ENCODE measurements at places on chromosomes 2 and 18.

DNA sequence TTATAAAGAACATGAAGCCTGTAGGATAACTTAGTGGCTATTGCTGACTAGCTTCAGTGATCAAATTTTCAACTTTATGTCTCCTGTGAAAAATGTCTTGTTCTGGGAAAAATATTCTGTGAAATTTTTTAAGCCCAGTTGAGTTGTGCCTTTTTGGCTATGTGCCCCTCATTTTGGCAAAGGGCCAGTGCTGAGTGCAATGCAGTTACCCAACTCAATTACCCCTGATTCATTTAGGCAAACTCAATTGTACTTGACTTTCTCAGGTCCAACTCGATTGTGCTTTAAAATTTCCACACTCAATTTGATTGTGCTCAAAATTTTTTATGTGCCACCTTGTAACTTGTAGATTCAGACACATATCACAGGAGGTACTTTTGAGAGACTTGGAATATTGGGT lies 548.8 kb upstream of the NRP2 start:
- H3K27ac ChIP-seq, result no peak overlapping the region
- H3K36me3 ChIP-seq, result peaks cover 5% of the 10 kb centered on the region
- H3K4me3 ChIP-seq, result no peak overlapping the region
- no peaks in the 10 kb centered on the region for H3K27me3 ChIP-seq

DNA sequence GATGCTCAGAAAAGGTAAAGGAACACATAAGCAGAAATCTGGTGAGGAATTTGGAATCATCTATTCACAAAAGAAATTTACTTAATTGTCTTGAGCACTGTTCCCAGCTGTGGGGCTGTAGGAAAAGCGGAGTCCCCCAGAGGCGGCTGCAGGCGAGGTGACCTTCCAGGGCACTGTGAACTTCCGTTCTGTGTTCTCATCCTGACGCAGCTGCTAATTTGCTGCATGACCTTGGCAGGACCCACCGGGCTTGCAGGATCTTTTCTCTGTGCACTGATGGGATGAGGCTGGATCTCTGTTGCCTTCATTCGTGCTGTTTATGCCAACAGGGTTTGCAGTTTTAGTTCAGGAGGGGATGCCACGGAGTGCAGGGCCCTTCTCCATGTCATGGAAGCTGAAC lies 301.9 kb upstream of the MYT1L start:
- no peak overlapping the region for H3K4me3 ChIP-seq
- no peak for DNase-seq
- H3K36me3 ChIP-seq, result no peaks in the 10 kb centered on the region

DNA sequence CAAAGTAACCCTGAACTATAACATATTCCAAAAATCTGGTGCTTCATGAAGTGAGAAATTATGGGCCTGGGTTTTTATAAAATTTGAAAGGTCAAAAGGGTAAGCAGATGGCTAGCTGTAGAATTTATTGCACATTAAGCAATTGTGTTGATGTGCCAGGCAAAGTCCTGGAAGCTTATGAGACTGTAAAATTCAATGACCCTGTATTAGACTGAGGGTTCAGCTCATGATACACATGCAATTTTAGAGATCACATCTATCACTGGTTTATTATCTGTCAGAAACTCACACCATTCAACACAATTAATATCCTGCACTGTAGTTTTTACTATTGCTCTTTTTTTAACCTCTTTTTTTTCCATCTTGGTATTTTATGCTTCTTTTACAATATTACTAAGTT lies 1162.6 kb upstream of the SLC39A10 start:
- no peak overlapping the region for H3K27ac ChIP-seq
- no peaks in the 10 kb centered on the region for H3K4me1 ChIP-seq
- H3K36me3 ChIP-seq, result no peaks in the 10 kb centered on the region
- H3K27me3 ChIP-seq, result peaks cover 14% of the 10 kb centered on the region
- H3K4me3 ChIP-seq, result no peak overlapping the region

- peaks cover 3% of the 10 kb centered on the region for H3K36me3 ChIP-seq
- H3K27ac ChIP-seq, result no peak overlapping the region
- H3K27me3 ChIP-seq, result no peaks in the 10 kb centered on the region
- H3K4me1 ChIP-seq, result peaks cover 33% of the 10 kb centered on the region
- no peak for DNase-seq
Measured at GRCh38 chr2:40168032-40168431, 283.9 kb downstream of the SLC8A1 start.

DNA sequence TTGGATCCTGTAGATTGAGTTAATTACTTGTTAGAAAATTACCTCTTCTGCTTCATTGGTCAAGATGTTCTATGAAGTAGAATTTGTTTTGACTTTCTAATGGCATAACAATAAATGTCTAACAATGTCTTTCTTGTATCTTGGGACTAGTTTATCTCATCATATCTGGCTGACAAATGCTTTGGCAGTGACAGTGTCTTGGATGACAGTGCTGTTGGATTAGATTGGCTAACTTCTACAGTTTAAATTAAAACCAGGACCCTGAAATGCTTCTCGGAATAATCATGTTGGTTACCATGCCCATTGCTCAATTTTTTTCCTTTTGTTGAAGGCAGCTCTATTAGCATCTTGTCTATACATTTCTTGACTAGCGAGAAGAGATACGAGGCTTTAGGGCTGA lies 176.9 kb downstream of the PARD3B start:
- no peak for DNase-seq
- H3K4me1 ChIP-seq, result peaks cover 11% of the 10 kb centered on the region
- no peaks in the 10 kb centered on the region for H3K27me3 ChIP-seq
- no peak overlapping the region for H3K27ac ChIP-seq
- H3K36me3 ChIP-seq, result peaks cover 9% of the 10 kb centered on the region

DNA sequence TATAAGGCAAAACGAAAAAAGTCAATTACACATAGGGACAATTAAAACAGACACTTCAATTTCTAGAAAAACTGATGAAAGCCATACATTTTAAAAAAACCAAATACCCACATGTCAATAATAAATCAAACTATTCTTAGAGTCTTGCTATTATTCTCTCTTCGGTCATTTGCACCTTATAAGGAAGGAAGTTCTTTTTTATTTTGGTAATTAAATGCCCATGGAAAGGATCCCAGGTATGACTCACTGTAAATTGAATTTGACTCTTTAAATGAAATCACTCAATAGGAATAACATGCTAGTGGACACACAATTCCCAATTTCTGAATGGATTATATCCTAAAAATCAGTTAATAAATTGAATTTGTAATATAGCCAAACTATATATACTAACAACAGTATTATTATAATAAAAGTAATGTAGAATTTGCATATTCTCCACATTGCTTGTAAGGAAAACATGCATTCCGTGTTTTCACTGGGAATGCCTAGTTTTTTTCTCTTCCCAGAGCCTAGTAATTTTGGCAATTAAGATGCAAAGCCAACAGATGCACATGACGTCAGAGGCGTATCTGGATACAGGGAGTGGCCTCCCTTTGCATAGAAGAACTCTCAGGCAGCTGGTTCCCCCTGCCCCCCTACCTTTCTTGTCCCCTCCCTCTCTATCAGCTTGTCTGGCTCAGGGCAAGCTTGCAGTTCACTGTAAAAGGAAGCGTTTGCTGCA lies 153.5 kb upstream of the PGAP1 start:
- H3K27ac ChIP-seq, result no peak overlapping the region
- DNase-seq, result no peak
- H3K4me1 ChIP-seq, result peaks cover 27% of the 10 kb centered on the region

DNA sequence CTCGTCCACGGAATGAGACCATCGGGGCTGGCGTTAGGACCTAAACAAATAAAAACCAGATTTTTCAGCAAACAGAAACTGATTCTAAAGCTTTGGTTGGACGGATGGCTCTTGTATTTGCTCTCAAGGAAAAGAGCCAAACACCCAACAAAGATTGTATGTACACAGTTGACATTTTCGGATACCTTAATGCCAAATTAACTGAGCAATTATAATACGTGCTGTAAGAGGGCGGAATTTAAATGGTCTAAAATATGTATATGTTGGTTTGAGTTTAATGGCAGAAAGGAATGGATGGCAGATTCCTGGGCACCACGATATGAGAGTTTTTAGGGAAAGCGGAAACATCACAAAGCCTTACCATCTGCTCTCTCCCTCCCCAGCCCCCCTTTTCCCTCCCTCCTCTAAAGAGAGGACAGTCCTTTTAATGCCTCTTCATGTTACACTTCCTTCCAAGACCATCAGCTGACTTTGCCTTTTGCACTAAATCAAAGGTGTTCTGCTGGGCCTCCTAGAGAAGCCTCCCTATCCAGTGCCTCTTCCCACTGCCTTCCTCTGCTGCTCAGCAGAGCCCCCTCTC lies 33.3 kb downstream of the STAT1 start:
- peaks cover 24% of the 10 kb centered on the region for H3K4me1 ChIP-seq
- peaks cover 82% of the 10 kb centered on the region for H3K36me3 ChIP-seq
- H3K27me3 ChIP-seq, result no peaks in the 10 kb centered on the region
- peak overlapping the region; percentile 57 for H3K4me3 ChIP-seq
- H3K27ac ChIP-seq, result peak overlapping the region; percentile 92

- DNase-seq, result no peak
- H3K27ac ChIP-seq, result no peak overlapping the region
- H3K4me3 ChIP-seq, result no peak overlapping the region
Measured at GRCh38 chr2:125679903-125680302, 976.1 kb upstream of the GYPC start.

DNA sequence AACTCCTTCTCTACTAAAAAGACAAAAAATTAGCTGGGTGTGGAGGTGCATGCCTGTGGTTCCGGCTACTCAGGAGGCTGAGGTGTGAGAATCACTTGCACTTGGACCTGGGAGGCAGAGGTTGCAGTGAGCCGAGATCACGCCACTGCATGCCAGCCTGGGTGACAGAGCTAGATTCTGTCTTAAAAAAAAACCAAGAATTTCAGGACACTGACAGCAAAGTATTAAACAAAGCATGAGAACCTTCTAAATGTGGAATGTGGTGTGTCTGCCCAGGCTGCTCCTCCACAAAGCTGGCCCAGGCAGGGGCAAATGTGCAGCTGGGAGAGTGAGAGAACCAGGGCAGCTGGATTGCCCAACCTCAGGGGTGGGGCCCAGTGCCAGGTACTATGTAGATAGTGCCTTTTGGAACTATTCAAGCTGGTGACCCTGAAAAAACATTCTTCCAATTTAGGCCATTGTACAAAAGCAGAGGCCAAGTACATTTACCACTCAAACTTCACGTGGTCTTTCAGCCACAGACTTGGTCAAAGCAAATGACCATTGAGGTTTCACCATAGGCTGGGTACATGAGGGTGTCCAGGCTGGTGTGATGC lies 6.7 kb upstream of the UGT1A5 start:
- no peak overlapping the region for H3K4me3 ChIP-seq
- H3K27ac ChIP-seq, result peak overlapping the region; percentile 44
- no peak for DNase-seq
- H3K36me3 ChIP-seq, result peaks cover 4% of the 10 kb centered on the region
- H3K27me3 ChIP-seq, result no peaks in the 10 kb centered on the region

GRCh38 chr2:88492002-88492401 lies 39.5 kb upstream of the FOXI3 start:
- no peak overlapping the region for H3K4me3 ChIP-seq
- no peaks in the 10 kb centered on the region for H3K4me1 ChIP-seq
- H3K36me3 ChIP-seq, result no peaks in the 10 kb centered on the region
- no peaks in the 10 kb centered on the region for H3K27me3 ChIP-seq

GRCh38 chr2:143635302-143635701 lies 506.1 kb downstream of the ARHGAP15 start:
- no peak for DNase-seq
- no peak overlapping the region for H3K4me3 ChIP-seq
- no peaks in the 10 kb centered on the region for H3K36me3 ChIP-seq
- H3K27me3 ChIP-seq, result no peaks in the 10 kb centered on the region

DNA sequence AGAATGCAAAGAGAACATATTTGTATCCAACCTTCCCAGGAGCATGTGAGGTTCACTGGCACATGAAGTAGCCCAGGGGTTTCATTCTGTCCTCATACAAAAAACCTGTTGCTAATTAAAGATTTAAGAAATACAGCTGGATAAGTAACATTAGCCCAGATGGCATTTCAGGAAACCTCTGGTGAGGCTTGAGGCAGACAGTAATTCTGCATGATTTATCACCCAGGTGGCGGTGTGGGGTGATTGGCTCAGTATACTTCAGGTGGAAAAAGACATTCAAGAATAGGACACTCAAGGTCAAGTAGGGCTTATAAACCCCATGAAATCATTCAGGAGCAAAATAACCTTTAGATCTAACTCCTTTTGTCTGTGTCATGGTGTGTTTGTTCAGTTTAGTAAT lies 237.4 kb downstream of the RNF144A start:
- no peaks in the 10 kb centered on the region for H3K4me1 ChIP-seq
- no peak overlapping the region for H3K4me3 ChIP-seq
- H3K27me3 ChIP-seq, result no peaks in the 10 kb centered on the region
- H3K36me3 ChIP-seq, result no peaks in the 10 kb centered on the region
- H3K27ac ChIP-seq, result no peak overlapping the region

- H3K36me3 ChIP-seq, result no peaks in the 10 kb centered on the region
- DNase-seq, result no peak
- H3K27ac ChIP-seq, result no peak overlapping the region
Measured at GRCh38 chr2:200081236-200081635, 125.9 kb downstream of the MAIP1 start.

- H3K4me3 ChIP-seq, result no peak overlapping the region
- H3K27ac ChIP-seq, result no peak overlapping the region
Measured at GRCh38 chr2:157168501-157168900, 89.0 kb upstream of the GALNT5 start.

DNA sequence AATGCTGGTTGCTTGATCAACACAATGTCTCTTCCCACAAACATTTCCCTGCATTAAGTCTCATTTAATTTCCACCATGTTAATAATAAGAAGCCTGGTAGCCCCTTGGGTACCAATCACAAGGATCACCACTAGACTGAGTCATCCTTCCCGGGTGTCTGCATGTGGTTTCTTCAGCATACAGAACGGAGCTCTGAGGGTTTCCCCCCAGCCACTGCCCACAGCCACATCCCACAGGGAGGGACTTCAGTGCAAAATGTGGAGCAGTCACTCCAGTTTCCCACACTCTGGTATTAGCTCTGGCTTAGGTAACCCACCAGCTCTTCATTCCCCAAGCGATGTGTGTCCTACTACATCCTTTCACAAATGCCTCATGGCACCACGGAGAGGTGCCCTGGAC lies 42.7 kb upstream of the POLE4 start:
- H3K4me3 ChIP-seq, result no peak overlapping the region
- H3K36me3 ChIP-seq, result no peaks in the 10 kb centered on the region
- DNase-seq, result no peak
- H3K27me3 ChIP-seq, result no peaks in the 10 kb centered on the region

- H3K4me1 ChIP-seq, result no peaks in the 10 kb centered on the region
- no peak for DNase-seq
- H3K4me3 ChIP-seq, result no peak overlapping the region
- H3K27me3 ChIP-seq, result no peaks in the 10 kb centered on the region
- no peaks in the 10 kb centered on the region for H3K36me3 ChIP-seq
Measured at GRCh38 chr2:22600999-22601398, 784.0 kb upstream of the KLHL29 start.

Measured in osteocyte (in vitro differentiated cells).